ENCODE measurements at places on chromosomes 3 and 15.

DNA sequence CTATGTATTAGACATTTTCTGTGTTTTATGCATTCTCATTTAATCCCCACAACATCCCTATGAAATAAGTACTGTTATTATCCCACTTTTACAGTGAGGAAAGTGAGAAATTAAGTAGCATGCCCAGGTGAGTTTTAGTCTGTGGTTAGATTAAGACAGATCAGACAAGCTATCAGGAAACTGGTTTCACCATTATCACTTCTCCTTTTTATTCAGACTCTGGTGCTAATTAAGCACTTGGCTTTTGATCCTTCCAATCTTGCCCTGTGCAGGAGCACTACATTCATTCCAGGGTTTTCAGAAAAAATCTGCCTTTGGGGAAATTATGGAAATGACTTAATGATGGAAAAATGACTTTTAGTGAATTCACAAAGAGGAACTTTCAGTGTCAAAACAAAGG, 115.2 kb downstream of the TMEM108 start:
- DNase-seq, result no peak

GRCh38 chr3:12352253-12352652, 63.4 kb downstream of the PPARG start:
- DNase-seq, result no peak

- DNase-seq, result no peak
These were observed 46.5 kb downstream of the NEK10 start for GRCh38 chr3:27322634-27323033.

- no peak for DNase-seq
These were observed 114.1 kb downstream of the CHDH start for GRCh38 chr3:53731934-53732624.

DNA sequence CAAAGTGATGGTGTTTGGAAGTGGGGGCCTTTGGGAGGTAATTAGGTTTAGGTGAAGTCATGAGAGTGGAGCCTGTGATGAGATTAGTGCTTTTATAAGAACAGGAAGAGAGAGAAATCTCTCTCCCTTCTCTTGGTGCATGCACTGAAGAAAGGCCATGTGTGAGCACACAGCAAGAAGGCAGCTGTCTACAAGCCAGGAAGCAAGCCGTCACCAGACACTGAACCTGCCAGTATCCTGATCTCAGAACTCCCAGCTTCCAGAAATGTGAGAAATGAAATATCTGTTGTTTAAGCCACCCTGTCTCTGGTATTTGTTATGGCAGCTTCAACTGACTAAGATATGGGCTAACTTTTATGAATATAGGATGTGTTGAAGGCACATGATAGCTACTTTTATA, 72.6 kb downstream of the REC114 start:
- no peak for DNase-seq

DNA sequence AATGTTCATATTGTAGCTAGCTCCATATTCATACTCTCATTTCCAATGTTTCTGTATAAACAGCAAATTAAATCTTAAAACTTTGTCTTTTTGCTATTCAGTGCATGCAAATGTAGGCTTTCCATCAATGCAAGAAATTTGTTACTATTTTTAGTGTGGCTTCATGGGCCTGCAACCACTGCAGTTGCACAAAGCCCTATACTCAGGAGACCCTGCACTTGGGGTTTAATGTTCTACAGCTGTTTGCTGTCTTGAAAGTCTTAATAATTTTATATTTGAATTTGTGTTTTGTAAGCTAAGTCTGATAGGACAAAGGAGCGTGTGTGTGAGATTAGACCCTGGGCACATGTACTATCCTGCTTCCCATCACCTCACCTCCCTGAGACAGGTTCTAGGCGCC, 9.6 kb downstream of the PYDC2 start:
- no peak for DNase-seq

- DNase-seq, result no peak
These were observed 172.4 kb downstream of the PDE8A start for GRCh38 chr15:85154061-85154460.

- no peak for DNase-seq
These were observed 38.9 kb downstream of the MYL3 start for GRCh38 chr3:46824211-46824970.

DNA sequence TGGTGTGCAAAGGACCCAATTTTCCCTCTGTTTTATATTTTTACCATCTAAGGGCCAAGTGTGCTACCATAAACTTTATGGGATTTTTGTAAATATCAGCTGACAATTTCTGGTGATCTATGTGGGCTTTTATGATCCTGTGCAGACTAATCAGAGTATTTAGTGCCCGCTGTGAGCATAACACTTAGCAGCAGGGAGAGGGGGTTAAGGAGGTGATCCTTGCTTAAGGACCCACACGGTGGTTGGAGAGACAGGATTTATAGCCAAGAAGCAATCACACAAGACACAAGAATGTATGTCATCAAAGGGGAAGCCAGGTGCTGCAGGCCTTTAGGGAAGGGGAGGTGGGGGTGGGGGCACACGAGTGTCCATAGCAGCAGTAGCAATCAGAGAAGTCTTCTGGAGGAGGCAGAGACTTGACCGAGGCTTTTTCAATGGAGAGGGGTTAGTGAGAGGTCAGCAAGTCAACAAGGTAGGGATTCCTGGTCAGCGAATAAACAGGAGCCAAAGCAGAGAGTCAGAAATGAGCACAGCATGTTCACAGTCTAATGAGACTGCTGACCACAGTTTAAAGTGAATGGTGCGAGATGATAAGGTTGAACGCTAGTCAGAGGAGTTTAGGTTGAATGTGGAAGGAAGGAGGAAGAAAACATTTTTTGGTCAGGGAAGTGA, 4.5 kb upstream of the CACNA1D start:
- DNase-seq, result no peak

DNA sequence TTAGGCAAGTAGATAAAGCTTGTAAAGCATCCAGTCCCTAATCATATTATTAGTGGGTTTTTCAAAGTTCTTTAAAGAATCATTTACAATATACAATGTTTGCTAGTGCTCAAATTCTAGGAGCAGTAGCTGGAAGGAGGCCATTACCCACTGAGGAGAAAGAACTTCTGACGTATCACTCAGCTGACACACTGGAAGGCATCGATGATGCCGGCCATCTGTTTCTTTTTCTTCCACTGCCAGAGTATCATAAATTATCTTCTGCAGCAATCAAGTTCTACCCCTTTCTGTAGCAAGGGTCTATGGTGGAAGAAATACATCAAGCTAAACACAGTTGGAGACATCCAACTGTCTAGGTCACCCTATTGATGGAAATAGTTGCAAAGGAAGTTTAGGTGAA, 243.2 kb upstream of the LRRN1 start:
- no peak for DNase-seq

DNA sequence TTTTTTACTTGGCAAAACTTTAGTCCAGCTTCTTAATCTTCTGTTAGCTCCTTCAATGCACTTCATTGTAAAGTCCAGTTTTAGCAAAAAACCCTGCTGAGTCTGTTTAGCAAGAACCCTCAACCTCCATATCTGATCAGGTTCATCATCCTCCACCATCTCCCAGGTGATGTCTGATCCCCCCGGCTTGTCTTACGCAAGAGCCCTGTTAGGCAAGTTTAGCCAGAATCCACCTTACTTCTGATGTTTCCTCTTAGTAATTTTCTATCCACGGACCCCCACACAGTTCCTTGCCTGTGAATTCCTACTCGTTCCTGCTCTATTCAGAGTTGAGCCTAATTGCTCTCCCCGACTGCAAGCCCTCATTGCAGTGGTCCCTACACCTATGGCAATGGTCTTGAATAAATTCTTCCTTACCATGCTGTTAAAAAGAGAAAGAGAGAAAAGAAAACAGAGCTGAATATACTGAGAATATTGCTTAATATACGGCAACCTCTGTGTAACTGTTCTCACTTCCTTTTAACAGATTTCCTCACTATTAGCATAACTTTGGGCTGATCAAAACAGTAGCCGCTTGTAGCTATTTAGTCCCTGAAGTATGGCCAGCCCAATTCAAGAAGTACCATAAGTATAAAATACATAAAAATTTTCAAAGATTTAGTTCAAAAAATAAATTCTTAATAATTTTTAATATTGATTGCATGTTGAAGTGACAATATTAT, 78.7 kb upstream of the MME start:
- DNase-seq, result no peak

DNA sequence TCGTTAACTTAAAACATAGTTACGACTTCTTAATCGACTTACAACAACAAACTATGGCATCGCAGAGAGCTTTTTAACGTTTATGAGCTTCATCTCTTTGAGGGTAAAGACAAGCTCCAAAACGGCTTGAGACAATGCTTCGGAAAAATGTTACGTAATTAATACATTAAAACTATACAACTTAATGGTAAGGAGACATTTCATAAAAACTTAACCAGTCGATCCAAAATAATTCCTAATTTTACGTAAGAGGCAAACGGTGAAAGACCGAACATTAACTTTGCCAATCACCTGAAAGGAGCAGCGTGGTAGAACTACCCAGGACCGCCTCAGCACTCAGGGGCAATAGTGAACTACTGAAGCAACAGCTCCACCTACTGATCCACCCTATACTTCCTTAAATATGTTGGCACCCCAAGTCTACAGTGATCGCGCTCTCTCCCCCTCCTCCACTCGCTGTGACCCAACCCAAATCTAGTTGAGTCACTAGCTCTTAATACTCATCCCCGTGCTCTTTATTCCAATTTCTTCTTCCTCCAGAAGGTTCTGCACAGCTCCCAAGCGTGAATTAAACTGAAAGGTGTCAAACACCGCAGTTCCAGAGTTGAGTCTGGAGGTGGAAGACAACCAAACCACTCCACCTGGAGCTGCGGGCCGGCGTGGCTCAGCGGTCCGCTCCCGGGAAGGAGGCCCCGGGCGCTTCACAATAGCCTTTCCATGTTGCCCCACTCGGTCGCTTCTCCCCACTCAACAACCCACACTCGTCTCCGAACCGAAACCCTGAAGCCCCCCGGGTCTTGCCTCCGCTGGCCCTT, 901 bp downstream of the NAA50 start:
- peak; percentile 79 for DNase-seq

DNA sequence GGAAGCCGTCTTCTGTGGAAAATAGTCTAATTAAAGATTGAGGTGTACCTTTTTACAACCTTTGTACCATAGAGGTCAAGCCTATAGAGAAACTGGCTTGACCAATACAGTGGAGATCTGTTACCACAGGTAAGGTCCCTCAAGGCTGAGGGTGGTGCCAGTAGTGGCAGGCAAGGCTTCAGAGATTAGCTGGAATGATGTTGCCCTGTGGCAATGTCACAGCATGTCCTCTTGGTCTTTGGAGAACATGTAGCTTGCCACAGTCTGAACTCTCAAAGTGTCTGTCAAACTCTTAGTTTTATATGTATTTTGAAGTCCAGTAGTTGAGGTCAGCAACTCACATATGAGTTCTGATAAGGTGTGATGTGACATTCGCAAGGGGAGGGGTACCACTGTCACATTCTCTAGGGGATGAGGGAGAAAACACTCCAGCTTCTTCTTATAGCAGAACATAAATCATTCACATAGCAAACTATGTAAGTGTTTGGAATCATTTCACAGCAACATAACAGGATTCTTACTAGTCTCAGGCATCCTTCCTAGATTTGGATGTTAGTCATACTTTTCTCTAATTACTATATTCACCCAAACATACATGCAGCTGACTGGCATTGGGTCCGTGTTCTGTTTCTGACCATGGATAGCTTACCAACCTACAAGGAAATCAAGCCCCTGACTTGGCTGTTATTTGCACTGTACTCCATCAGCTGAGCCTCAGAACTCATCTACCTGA, 173.6 kb downstream of the UBE2E2 start:
- DNase-seq, result no peak

GRCh38 chr3:119333773-119334509, 39.8 kb downstream of the ARHGAP31 start:
- no peak for DNase-seq

DNA sequence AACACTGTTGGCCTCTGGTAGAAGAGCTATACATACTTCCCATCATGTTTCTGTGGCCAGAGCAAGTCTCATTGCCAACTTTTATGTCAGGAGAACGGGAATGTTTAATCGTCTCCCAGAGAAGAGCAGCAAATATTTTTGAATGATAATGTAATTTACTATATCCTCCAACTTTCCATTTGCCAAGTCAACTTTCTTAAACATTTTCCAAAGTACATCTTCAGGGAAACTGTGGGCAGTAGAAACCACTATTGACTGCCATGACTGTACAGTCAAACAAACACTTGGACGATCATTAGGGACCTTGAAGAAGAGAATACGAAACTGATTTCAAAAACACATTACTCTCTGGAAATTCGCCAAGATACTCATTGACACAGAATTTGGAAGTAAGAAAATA, 201.5 kb downstream of the GABRB3 start:
- no peak for DNase-seq

GRCh38 chr15:47787875-47788274, 70.6 kb downstream of the SEMA6D start:
- DNase-seq, result no peak

DNA sequence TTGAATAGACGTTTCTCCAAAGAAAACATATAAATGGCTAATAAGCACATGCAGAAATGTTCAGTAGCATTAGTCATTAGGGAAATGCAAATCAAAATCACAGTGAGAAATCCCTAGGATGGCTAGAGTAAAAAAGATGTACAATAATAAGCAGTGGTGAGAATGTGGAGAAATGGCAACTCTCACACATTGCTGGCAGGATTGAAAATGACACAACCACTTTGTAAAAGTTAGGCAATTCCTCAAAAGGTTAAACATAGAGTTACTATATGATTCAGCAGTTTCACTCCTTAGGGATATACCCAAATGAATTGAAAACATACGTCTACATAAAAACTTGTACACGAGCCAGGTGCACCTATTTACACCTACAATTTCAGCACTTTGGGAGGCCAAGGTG, 108.7 kb downstream of the ITPR1 start:
- DNase-seq, result no peak

DNA sequence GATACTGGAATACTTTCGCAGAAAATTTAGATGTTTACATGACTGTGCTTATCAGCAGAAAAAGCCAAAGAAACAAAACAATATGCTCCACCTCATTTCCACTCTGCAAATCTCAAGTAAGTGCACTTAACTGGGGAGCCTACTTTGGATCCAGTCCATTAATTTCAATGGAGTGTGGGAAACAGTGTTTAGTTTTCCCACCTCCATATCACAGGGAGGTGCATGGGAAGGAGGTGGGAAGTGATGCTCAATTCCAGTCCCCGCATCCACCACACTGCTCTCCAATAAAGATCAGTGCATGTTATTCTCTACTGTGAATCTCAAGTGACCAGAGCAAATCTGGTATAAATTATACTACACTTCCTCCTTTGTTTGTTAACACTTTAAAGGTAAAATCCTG, 2.9 kb downstream of the NEDD4 start:
- DNase-seq, result no peak

GRCh38 chr15:35182841-35183479, 97.9 kb upstream of the NANOGP8 start:
- no peak for DNase-seq

- peak; percentile 29 for DNase-seq
These were observed 35.0 kb downstream of the GATM start for GRCh38 chr15:45343258-45343860.

GRCh38 chr15:68025835-68026424, 28.2 kb upstream of the PIAS1 start:
- peak; percentile 37 for DNase-seq

Data from HepG2 (cell line).